ENCODE measurements at places on chromosomes 7 and 10.

GRCh38 chr7:146885231-146885630, 768.6 kb downstream of the CNTNAP2 start:
- no peak for DNase-seq

DNA sequence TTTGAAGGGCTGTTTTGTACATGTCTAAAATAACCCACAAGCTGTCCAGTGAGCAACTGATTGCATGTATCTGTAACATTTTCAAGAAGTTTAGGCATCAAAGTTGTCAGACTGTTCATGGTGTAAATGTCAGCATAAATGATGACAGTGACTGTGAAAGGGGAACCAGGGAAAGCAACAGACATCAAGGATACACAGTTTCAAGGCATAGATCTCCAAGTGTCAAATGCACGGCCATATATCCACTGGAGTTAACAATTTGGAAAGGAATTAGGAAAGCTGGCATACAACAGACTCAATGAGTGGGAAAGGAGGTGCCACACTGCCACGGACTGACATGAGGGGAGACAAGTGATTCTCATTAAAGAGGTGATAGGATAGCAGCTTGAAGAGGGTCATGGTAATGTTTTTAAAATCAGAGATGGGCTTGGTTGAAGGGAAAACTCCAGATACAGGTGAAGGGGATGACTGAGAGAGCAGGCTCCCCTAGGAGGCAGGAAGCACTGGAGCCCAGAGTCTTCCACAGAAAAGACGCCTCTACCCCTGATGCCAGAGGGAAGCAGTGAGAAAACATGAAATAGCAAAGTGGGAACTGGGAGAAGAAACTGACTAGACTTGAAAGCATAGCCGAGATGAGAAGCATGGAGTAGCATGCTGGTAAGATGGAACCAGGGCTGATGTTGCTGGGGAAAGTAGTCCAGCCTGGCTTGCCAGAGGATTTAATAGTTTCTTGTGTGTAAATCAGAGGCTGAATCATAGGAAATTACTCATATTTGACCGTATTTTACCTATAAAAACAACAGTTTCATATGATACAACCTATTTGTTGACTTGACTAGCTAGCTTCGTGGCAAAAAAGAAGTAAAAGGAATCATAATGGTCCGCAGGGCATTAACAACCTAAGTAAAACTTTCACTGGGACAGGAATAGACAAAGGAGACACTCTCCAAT, 18.6 kb downstream of the NSMCE4A start:
- DNase-seq = no peak

DNA sequence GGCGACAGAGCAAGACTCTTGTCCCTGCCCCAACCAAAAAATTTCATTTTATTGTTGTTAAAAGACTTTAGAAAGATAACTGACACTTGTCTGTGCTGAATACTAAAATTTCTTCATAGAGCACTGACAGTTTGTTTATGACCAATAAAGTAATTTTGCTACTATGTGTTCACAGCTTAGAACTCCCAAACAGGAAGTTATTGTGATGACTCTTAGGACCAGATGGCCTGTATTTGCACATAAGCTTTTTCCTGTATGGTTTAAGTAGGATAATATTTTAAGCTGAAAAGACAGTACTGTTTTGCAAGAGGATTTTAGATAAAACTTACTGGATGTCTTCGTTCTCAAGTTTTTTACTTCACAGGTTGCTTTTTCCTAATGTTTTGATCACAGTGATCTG, 80.7 kb downstream of the MMRN2 start:
- DNase-seq = no peak

GRCh38 chr10:23368816-23369640, 24.4 kb upstream of the C10orf67 start:
- no peak for DNase-seq

DNA sequence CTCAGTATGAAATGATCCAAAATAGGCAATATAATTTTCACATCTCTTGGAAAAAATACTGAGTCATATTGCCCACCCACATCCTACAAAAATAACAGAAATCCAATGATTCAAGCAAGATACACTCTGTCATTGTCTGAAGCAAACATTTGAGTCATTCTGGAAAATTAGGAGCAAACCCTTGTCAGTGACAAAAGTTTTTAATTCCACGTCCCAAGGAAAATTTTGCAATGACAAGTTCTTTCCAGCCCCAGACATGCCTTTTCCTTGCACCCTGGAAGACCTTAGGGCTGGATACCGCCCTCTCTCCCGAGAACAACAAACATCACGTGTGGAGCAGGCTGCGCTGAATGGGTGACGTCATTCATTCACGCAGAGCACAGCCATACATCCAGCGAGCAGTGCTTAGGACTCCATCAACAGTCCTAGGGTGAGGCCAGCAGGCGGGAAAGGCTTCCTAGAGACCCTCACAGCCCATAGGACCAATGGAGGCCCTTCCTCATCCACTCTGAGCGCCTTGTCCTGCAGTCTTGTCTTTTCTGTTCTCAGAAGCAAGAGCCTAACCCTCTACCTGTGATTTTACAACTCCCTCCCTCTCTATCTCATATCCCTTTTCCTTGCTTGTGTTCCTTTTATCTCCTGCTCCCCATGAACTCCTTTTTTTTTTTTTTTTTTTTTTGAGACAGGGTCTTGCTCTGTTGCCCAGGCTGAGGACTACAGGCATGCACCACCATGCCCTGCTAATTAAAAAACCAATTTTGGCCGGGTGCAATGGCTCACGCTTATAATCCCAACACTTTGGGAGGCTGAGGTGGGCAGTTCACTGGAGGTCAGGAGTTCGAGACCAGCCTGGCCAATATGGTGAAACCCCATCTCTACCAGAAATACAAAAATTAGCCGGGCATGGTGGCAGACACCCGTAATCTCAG, 23.5 kb upstream of the KDM7A start:
- no peak for DNase-seq

DNA sequence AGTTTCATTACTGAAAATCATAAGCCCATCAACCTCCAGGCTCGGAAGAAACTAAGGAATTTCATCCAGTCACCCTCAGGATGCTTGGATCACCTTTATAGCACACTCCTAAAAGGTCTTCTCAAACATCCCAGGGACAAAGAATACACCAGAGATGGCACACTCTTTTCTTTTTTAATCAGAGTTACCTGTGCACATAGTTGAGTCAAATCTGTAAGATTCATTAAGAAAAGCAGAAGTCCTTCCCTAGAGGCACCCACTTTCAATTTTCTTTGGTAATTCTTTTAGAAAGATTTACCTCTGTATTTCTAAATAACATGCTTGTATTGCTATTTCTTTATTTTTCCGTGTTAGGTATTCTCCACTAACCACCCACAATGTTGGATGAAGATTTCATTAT, 50.6 kb upstream of the IL6 start:
- DNase-seq = no peak

GRCh38 chr10:59908808-59909143, 2.4 kb upstream of the CCDC6 start:
- DNase-seq = no peak

GRCh38 chr7:1914321-1914720, 244.2 kb downstream of the ELFN1 start:
- DNase-seq = no peak

DNA sequence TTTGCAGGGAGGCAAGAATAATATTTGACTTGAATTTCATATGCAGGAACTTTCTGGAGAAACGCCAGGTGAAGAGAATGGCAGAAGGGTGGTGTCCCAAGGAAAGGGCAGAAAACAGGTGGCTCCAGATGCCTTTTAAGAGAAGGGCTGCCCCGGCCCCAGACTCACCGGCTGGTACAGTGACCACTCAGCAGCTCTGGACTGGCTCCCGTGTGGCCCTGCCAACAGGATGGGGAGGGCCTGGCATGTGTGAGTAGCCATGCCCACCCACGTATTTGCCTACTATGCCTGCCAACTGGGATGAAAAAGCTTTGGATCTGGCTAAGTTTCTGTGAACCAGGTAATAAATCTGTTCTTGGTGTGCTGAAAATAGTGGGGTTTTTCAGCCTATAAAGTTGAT, 159.5 kb downstream of the PRKAG2 start:
- no peak for DNase-seq

- no peak for DNase-seq
Observed at GRCh38 chr7:47092336-47092735, 489.6 kb downstream of the TNS3 start.

- DNase-seq = no peak
Observed at GRCh38 chr10:132326344-132326889, 5.6 kb upstream of the LRRC27 start.

- DNase-seq = no peak
Observed at GRCh38 chr10:60453036-60453435, 63.4 kb upstream of the ANK3 start.

- no peak for DNase-seq
Observed at GRCh38 chr10:30553626-30554439, 75.7 kb downstream of the LYZL2 start.

DNA sequence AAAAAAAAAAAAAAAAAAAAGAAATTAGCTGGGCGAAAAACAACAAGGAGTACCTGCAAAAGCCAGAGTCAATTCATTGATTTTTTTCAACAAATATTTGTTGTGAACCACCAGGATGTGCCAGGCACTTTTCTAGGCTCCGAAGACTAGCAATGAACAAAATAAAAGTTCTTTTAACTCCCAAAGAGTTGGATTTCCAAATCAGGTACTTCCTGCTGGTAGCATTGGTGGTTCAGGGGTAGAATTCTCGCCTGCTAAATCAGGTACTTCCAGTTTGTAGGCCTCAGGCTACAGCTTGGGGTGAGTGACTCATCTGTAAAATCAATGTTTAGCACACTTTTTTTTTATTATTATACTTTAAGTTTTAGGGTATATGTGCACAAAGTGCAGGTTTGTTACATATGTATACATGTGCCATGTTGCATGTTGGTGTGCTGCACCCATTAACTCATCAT, 10.9 kb downstream of the PPA1 start:
- DNase-seq = no peak

GRCh38 chr7:148761499-148762278, 63.0 kb downstream of the CUL1 start:
- DNase-seq = no peak

DNA sequence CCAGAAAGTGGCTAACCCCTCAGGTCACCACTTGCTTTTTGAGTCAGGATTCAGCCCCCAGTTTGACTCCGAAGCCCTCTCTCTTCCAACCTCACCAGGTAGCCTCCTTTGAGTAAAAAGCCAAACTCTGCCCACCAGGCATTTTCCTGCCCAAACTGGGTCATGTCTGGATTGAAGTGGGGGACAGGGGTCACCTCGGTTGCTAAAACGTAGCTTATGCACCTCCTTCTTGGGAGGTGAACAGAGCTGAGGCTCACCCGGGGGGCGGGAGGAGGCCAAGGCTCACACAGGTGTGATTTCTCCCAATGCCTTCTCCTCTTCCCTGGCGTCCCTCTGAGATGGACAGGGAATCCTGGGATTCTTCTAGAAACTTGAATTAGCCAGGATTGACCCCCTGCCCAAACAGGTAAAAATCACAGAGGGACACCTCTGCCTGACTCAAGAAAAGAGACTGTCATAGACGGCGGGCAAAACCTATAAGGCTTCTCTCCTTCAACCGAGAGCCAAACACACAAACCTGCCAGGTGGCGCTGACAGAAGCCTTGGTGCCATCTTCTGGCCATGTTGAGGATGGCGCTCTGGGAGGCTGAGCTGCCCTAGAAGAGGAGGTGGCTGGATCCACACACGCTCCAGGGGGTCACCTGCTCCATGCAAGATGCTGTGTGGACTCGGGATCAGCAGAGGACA, 51.6 kb downstream of the PRLHR start:
- no peak for DNase-seq

- no peak for DNase-seq
Observed at GRCh38 chr10:12941966-12942365, 59.5 kb downstream of the CCDC3 start.
